Activated CD8-positive, alpha-beta memory T cell treated with anti-CD3 and anti-CD28 coated beads for 24 hours (primary cell): ENCODE measurements at places on chromosomes 6 and 20.

GRCh38 chr6:82525775-82526495, 162.3 kb downstream of the TPBG start:
- no peak for DNase-seq

DNA sequence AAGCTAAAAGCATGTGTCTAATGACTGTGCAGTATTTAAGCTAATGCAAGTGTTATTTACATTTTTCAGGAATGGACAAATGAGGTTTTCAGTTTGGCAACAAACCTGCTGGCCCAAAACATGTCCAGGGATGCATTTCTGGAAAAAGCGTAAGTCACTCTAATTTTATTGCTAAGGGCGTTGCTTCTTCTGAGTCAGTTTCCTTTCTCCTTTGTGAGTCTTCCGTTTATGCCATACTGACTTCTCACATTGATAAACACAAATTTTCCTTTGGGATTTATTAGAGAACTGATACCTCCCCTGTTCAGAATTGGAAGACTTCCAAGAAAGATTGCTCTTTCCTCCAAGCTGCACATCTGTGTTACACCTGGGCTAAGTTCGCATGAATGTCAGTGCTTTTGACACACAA, 422.9 kb upstream of the PLCB4 start:
- no peak for DNase-seq

DNA sequence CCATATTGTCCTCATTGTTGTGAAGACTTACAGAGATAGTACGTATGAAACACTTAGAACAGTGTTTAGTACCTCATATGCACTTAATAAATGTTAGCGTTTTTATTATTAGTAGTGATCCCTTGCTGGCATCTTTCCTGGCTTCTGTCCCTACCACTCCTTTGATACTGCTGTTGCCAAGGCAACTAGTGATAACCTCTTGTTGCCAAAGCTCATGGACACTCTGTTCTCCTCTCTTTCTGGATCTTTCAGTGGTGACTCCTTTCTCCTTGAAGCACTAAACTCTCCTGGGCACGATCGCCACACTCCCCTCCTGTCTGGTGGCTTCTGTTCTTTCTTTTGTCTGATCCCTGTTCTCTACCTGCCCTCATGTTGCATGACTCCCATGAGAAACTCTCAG, 83.5 kb downstream of the FOXO3 start:
- no peak for DNase-seq

- DNase-seq: no peak
Measured at GRCh38 chr6:35492974-35493284, 4.0 kb downstream of the TEAD3 start.

DNA sequence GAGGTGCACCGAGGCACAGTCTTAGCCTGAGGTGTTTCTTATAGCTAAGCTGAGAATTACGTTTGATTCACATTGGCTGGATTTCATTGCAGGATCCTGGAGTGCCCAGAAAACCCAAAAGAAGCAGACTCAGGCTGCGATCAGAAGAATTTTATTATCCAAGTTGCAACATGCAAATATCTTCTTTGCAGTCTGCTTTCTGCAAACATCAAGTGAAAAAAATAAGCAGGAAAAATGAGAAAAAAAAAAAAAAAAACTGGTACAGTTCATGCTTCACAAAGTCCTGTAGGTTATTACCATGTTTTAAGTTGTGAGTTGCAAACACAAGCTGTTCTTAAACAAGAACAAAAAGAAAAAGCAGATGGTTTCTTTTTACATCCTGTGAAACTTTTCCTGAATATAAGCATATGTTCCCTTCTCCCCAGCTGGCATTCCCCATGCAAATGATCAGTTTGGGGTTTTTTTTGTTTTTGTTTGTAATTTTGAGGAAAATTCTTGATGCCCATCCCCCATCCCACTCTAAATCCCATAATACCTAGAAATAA, 349.0 kb downstream of the CBLN4 start:
- DNase-seq: no peak

DNA sequence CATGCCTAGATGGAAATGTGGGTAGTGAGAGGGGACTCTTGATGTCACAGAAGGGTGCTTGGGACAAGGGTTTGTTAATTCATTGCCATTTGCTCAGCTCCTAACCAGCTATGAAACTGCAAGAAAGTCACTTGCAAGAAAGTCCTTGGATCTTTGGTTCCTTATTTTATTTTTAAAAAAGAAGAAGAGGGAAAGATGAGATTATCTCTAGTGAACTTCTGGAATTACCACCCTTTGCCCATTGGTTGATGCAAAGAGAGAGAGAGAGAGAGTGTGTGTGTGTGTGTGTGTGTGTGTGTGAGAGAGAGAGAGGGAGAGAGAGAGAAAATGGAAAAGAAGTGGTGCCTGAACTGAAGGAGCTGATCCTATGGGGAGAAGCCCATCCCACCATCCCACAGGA, 4.6 kb upstream of the SFT2D1 start:
- DNase-seq: no peak

DNA sequence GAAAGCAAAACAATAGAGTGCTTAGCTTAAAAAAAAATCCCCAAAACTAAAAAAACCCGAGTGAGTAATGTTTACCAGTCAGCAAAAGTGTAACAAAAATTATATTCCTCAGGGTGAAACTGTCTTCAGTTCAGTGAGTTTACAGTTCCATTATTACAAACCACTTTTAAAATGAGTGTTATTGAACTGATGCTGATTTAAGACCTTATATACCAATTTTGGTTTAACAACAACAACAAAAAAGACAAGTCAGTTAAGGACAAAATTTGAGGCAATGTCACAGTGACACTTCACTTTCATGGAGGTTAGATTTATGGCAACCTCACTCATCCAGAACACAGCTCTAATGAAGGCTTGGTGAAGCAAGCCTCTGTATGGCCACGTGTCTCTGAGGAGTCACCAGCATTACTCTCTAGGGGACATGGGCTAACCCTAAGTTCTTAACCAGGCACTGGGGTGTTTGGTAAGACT, 630.8 kb downstream of the PHF3 start:
- no peak for DNase-seq

GRCh38 chr6:148426317-148426977, 83.8 kb downstream of the SASH1 start:
- no peak for DNase-seq

DNA sequence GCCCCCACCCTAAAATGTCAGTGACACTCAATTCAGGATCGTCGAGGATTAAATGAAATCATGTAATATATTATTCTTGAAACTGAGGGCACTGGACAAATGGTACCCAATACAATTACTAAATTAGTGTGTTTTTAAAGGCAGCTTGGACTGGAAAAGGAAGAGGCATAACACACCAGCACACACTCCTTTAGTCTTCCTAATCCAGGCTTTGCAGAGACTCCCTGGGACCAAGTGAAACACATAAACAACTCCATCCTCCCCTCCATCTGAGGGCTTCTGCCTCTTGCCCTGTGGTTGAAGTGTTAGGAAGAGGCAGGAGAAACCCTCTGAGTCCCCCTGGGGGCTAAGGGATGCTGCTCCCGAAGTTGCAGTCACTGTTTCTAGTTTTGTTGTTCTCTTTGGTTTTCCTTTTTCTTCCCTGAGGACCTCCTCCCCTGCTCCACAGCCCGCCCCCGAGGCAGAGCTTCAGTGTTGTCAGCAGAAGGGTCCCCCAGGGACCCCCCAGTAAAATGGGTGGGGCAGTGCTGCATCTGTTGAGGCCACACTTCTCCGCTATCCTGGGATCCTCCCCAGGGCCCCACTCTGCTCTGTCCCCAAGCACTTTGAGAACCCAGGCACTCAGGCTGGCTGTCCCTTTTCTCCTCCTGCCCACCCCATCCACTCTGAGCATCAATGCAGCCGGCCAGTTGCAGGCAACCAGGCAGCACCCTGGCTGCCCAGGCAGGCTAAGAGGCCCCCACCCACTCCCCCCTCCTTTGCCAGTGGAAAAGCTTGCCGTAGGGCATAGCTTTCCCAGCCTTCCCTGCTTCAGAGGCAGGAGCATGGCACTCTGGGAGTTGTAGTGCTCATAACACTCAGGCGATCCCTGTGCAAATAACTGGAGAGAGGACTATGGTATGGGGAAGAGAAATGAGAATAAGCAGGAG, 5.9 kb downstream of the TMEM63B start:
- no peak for DNase-seq

DNA sequence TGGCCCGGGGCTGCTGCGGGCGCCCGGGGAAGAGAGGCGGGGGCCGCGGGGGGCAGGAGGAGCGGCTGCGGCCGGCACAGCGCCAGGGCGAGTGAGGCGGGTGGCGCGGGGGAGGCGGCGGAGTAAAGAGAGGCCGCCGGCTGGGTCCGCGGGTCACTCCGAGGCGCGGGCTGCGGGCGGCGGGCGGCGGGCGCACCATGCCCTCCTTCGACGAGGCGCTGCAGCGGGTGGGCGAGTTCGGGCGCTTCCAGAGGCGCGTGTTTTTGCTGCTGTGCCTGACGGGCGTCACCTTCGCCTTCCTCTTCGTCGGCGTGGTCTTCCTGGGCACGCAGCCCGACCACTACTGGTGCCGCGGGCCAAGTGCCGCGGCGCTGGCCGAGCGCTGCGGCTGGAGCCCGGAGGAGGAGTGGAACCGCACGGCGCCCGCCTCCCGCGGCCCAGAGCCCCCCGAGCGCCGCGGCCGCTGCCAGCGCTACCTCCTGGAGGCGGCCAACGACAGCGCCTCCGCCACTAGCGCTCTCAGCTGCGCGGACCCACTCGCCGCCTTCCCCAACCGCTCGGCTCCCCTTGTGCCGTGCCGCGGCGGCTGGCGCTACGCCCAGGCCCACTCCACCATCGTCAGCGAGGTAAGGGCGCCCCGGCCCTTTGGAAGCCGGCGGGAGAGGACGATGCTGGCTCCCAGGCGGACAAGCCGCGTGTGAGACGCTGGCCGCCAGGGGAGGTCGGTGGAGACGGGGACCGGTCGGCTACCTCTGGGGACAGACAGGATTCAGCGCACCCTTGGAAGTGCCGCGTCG, at the start of gene SLC22A3:
TSS of gene SLC22A3 (plus strand) at position 156 of the 797 bp plus-strand sequence. CDS start at position 198, 42 bp downstream.
- DNase-seq: no peak

GRCh38 chr6:109693111-109693510, 2.0 kb downstream of the FIG4 start:
- no peak for DNase-seq

GRCh38 chr6:118218156-118218555, 311.1 kb downstream of the SLC35F1 start:
- DNase-seq: no peak

- no peak for DNase-seq
Measured at GRCh38 chr6:149020319-149020718, 273.5 kb downstream of the UST start.

DNA sequence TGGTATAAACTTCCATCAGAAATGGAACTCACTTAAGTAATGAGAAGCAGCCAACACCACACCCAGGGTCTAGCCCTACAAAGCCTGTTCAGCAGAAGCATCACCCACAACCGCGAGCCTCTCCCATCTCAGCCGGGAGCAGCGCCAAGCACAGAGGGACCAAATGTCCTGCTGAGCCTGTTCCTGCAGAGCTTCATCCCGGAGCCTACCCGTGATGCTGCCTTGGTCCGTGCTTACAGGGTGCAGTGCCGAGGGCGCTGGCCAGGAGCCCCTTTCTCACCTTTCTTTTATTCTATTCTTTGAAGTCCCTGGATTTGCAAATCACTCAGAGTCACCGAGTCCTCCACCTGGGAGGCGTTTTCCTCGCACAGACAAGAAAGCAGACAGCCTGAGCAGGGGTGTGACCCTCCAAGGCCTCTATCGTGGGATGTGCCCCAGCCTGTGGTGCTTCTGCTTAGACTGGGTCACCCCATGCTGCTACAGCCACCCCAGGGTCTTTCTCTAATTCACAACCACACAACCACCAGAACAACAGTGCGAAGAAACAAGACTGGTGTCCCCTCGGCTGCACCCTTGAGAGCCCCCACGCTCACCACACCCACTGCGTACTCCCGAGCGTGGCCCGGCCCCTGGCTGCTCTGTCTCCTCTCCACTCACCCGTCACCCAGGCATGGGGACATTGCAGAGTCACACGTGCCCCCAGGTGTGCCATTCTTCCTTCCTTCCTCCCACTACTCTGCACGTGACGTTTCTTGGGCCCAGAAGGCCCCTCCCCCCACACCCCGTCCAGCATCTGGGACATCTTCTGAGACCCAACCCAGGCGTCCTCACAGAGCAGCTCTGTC, 92.2 kb upstream of the MPC1 start:
- no peak for DNase-seq

- no peak for DNase-seq
Measured at GRCh38 chr6:105258816-105259215, 79.0 kb upstream of the POPDC3 start.

DNA sequence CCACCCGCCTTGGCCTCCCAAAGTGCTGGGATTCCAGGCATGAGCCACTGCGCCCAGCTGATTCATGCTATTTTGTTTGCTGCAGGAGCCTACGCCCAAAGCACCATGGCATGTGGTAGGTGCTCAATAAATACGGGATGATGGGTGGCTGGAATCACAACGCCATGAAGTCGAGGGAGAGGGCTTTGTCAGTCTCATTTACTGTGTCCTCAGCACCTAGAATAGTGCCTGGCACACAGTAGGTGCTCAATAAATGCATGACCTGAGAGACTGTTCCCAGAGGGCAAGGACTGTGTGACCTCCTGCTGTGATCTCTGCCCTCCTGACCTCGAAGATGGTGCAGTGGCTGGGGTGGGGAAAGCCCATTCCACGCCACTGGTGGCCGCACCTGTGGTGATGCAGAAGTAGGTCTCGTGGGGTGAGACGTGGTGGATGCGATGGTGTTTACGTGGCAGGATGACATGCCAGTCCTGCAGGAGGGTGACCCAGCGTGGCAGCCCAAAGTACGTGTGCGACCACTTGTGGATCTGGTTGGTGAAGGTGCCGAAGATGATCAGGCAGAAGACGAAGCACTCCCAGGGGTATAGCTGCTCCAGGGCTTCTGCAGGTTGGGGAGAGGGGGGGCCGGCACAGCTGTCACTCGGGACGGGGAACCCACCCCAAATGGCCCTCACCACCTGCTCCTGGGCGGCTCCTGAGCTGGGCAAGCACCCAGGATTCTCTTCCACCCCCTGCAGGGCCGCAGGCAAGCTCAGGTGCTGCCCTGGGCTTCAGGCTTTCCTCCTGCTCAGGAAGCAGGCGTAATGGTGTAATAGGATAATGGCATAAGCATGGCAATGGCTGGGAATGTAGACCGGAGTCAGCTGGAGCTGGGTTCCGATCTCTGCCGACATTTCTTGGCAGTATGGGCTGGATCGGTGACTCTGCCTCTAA, 14.9 kb upstream of the UBE2V1 start:
- no peak for DNase-seq

- DNase-seq: no peak
Measured at GRCh38 chr6:148329596-148330381, 12.8 kb upstream of the SASH1 start.

DNA sequence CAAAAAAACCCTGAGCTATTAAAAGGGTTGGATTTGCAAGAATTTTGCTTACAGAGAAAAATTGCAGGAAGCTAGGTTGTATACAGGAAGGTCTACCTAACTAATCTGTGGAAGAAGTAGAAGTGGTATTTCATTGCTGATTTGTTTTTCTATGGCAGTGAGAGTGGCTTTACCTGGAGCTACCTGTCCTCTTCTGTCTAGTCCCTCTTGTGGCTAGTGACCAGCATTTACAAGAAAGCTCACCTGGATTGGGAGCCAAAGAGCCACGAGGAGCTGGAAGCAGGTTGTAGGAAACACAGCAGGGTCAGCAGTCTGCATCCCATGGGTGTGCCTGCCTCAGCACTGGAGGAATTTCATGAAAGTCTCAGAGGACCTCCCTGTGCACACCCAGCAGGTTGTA, 120.3 kb upstream of the RALGAPA2 start:
- DNase-seq: no peak
